ENCODE measurements at places on chromosomes 7 and 10. TPM values are rescaled to one million over a fixed set of nuclear protein-coding genes. Genes with fewer than 3 reads are reported as not detected.

- no peaks in the 10 kb centered on the region for H3K36me3 ChIP-seq
- H3K27me3 ChIP-seq = peaks cover 5% of the 10 kb centered on the region
- H3K4me1 ChIP-seq = no peaks in the 10 kb centered on the region
- no peak overlapping the region for H3K27ac ChIP-seq
- DNase-seq = no peak
- H3K4me3 ChIP-seq = no peak overlapping the region
Observed at GRCh38 chr10:34739915-34740314, 75.2 kb downstream of the PARD3 start.

The TAF6 gene
- polyA plus RNA-seq = 39.8 TPM

The HMX3 gene
- not detected for polyA plus RNA-seq

DNA sequence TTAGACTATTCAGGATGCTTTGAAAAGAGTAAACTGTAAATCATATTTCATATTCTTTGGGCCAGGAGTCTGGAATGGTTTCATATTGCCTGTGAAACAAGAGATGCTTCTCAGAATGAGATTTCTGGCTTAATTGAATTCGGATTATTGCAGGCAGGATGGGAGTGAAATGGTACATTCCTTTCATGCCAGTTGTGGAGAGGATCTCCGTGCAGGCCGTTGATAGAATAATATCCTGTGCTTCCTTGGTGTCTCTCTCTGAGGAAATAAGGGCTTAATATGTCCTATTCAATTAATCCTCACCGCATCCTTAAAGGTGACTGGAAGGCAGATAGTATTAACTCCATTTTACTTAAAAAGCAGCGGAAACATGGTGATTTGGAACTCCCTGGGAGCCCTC lies 56.6 kb downstream of the CUX1 start:
- no peak overlapping the region for H3K4me3 ChIP-seq
- H3K36me3 ChIP-seq = no peaks in the 10 kb centered on the region
- no peaks in the 10 kb centered on the region for H3K4me1 ChIP-seq

The C7orf57 gene
- not detected for polyA plus RNA-seq

GRCh38 chr7:98840722-98841121 lies 29.1 kb downstream of the TMEM130 start:
- no peak for DNase-seq
- no peak overlapping the region for H3K4me3 ChIP-seq
- H3K36me3 ChIP-seq = no peaks in the 10 kb centered on the region
- H3K27me3 ChIP-seq = no peaks in the 10 kb centered on the region
- no peaks in the 10 kb centered on the region for H3K4me1 ChIP-seq

GRCh38 chr7:70512144-70512543 lies 619.8 kb upstream of the GALNT17 start:
- H3K4me1 ChIP-seq = no peaks in the 10 kb centered on the region
- H3K27me3 ChIP-seq = no peaks in the 10 kb centered on the region
- H3K36me3 ChIP-seq = no peaks in the 10 kb centered on the region
- no peak overlapping the region for H3K4me3 ChIP-seq

Data from CD8-positive, alpha-beta memory T cell (primary cell).